CD4-positive, alpha-beta T cell treated with Interleukin-12 subunit alpha and Interleukin-12 subunit beta, for 1 hour (primary cell): ENCODE measurements at places on chromosomes 7 and 10.

DNA sequence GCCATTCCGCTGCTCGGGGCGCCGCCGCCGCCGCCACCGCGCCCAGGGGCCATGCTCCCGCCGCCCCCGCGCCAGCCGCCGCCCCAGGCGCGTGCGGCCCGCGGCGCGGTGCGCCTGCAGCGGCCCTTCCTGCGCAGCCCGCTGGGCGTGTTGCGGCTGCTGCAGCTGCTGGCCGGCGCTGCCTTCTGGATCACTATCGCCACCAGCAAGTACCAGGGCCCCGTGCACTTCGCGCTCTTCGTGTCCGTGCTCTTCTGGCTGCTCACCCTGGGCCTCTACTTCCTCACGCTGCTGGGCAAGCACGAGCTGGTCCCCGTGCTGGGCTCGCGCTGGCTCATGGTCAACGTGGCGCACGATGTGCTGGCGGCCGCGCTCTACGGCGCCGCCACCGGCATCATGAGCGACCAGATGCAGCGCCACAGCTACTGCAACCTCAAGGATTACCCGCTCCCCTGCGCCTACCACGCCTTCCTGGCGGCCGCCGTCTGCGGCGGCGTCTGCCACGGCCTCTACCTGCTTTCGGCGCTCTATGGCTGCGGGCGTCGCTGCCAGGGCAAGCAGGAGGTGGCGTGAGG is 383 bp downstream of the MARVELD1 start:
- peak; percentile 64 for DNase-seq

- no peak for DNase-seq
These were observed 89.5 kb upstream of the PAX2 start for GRCh38 chr10:100655760-100656421.

DNA sequence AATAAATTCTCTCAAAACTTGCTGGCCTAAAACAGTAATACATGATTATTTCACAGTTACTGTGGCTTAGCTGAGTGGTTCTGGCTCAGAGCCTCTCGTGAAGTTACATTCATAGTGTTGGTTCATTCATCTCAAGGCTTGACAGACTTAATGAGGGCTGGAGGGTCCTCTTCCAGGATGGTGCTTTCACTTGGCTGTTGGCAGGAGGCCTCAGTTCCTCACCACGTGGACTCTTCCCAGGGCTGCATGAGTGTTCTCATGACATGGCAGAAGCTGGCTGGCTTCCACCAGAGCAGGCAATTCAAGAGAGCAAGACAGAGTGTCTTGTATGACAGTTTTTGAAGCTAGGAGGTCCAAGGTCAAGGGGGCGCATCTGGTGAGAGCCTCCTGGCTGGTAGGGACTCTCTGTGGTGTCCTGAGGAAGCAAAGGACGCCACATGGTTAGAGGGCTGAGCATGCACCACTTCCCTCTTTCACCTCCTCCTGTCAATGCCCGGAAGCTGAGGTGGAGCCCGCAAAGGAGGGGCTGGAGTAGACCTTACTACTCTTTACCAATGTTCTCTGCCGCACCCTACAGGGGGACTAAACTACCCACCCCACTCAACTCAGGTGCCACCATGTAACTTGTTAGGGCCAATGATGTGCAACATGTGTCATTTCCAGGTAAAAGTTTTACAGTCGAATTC is 58.2 kb upstream of the YAE1 start:
- no peak for DNase-seq

DNA sequence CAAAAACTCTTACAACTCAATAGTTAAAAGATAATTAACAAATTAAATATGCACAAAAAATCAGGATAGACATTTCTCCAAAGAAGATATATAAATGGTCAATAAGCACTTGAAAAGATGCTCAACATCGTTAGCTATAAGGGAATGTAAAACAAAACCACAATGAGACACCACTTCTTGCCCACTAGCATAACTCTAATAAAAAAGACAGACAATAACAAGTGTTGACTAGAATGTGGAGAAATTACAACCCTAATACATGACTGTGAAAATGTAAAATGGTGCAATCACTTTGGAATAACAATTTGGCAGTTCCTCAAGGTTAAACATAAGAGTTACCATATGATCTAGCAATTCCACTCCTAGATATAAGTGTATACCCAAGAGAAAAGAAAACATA is 74.3 kb upstream of the PCGF5 start:
- DNase-seq: no peak

DNA sequence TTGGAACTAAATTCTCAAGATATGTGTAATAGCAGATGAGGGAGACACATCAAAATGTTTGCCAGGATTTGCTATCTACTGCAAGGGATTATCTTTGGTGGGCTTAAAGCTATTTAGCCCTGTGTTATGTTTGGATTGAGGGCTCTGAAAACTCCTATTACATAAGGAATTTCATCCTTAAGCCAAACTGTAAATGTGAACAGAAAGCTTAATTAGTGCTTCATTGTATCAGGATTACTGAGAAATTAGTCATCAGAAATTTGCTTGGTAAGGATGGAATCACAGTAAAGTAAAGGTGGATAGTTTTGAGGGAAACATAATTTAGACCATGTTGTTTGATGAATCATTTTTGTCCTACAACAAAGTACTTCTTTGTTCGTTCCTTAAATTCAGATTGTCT is 8.3 kb downstream of the ANKRD7 start:
- DNase-seq: no peak

- DNase-seq: peak; percentile 24
These were observed 27.3 kb downstream of the HYAL4 start for GRCh38 chr7:123871998-123872867.

GRCh38 chr7:158957510-158957906 is 101.2 kb downstream of the DYNC2I1 start:
- no peak for DNase-seq

- peak; percentile 58 for DNase-seq
These were observed 18.8 kb downstream of the CDC123 start for GRCh38 chr10:12214763-12215218.

DNA sequence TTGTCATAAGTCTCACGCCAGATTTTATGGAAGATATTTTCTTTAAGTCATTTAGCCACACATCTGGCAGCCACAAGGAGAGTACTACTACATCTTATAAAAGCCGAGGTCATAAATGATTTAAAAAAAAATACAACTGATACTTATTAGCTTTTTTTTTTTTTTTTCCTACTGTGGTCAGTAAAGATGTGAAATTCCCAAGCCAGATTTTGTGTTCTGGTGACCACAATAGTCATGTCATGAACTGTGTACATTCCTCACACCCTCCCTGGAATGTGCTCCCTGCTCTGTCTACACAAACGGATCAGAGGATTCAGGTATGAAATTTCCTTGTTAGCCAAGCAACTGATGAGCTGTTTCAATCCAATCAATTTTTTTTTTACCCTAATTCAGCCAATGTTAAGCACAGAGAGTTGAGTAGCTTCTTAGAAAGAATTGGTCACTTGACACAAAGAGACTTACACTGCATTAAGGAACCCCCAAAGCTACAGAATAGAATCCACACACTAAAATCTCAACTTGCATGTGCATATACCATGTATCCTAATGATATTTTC is 54.7 kb downstream of the CHRM2 start:
- no peak for DNase-seq

DNA sequence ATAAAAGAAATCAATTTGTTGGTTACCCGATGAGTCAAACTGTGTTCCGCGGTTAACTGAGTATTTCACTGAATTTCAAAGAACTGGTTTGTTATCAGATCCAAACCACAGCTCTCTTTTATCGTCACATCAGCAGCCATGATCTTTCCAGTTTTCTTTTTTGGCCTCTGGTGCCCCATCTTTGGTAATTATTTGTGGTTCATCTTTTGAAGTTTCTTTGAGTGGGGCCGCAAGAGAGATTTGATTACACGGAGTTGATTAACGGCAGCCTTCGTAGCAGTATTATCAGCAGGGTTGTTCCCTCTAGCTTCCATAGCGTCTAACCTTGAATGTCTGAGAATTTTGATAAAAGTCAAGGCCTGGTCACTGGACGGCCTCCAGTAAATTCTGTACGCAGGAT is 154.9 kb upstream of the TNRC18 start:
- no peak for DNase-seq

DNA sequence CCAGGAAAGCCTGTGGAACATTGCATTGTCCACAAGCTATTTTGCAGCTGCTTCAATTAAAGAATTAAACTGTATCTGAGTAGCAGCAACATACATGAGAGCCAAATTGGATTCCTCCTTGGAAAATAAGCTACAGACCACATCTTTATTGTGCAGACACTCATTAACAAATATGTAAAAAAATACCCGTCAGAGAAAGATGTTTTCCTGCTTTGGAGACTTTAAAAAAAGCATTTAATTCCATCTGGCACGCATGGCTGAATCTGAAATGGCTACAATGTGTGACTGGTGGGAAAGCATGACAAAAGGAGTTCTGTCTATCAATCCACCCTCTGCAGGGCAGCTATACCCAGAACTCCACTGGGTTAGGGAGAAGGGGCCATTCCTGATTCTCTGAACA is 73.1 kb upstream of the HPS1 start:
- DNase-seq: no peak

GRCh38 chr10:22427890-22428571 is 82.7 kb downstream of the SPAG6 start:
- no peak for DNase-seq

DNA sequence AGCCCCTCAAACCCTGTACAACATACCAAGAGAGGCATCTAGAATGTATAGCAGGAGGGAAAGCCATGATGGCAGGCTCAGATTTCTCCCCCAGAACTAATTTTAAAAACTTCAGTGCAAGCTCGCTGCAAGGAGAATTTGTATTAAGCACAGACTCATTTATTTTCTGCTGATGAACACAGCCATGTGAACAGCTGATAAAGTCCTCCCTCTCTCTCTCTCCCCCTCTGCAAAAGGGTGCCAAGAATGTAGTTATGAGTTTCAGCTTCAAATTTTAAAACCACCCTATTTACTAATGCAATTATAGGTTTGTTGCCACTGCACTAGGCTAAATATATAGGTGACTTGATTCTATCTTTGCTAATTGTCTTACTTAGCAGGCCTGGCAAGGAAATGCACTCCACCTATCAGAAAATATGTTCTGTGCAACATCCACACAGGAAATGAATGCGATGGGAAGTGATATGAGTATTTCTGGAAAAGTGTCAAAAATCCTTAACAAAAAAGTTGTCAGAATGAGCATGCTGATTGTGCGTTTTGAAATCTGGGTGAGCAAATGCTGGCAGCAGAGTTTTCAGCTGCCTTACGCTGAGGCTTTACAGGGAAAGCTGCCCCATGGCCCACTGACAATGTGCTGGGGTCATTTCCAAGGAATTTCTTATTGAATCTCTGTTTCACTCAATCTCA is 43.4 kb upstream of the GHITM start:
- DNase-seq: no peak

GRCh38 chr10:75378379-75378778 is 23.2 kb downstream of the ZNF503 start:
- no peak for DNase-seq

DNA sequence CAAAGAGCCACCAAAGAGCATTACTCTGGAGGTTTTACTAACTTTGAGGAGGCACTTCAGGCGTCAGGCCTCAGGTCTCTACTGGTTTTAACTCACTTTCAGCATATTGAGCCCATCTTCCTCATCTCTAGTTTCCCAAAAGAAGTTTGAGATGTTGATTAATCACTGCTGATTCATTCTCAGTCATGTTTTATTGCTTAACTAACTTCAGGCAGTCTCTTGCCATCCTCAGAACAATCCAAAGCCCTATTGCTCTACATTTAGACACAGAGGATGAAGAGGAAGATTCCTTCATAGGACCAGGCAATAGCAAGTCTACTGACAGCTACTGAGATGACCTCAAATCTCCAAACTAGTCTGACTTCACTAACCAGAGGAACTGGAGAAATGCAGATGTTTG is 39.1 kb upstream of the BET1 start:
- no peak for DNase-seq

GRCh38 chr10:93039721-93040120 is 20.9 kb upstream of the CYP26C1 start:
- peak; percentile 9 for DNase-seq

- DNase-seq: no peak
These were observed 37.0 kb upstream of the GLI3 start for GRCh38 chr7:42274053-42274452.

DNA sequence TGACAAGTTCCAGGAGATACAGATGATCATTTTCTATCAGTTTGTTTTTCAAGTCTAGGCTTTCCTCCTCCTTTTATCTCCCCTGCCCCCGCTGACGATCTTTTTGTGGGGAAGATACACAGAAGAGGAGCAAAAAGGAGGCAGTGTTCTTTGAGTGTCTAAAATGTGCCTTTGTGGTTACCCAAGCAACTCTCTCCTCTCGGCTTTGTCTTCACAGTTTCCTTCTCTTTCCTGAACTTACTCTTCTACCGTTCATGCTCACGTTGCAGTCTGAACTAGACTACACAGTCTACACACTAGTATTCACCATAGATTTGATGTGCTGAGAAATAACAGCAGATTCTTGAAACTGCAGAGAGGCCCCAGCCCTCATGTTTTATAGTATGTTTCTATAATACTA is 23.6 kb downstream of the CEP41 start:
- no peak for DNase-seq

GRCh38 chr7:128757203-128757602 is 18.0 kb downstream of the CALU start:
- DNase-seq: no peak

- no peak for DNase-seq
These were observed 254.7 kb upstream of the NFE2L3 start for GRCh38 chr7:25897261-25897782.

DNA sequence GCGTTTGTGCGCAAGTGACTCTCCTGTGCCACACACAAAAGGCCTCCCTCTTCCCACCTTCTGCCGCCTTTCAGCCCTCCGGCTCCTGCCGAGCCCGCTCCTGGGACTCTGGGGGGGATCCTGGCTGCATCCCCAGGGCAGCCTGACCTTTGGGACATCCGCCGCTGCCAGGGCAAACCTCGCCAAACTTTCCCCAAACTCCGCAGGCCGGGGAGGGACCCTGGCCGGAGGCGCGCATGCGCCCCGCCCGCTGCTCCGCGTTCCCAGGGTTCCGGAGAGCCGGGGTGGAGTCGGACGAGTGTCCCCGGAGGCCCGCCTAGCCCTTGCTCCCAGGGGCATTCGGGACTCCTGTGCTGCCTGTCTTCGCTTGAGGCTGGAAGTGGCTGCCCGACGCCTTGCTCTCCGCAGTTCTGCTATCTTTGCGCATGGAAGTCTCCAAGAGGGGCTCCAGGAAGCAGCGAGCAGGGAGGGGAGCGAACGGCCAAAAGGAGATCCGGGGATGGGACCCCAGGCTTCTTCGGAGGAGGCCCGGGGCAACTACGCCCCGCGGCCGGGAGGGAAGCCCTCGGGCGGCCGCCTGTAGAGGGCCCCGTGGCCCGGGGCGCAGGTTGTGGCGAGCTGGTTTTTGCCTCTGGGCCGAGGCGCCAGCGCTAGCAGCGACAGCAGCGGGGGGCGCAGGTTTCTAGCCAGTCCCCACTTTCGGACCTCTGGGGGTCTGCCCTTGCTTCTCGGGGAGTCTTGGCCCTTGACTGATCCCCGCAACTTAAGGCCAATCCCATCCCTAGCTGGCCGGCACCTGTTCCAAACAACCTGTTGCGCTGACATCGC is 7.0 kb downstream of the PTF1A start:
- no peak for DNase-seq
